Neuronal stem cell (in vitro differentiated cells): ENCODE measurements at places on chromosomes 2 and 18.

DNA sequence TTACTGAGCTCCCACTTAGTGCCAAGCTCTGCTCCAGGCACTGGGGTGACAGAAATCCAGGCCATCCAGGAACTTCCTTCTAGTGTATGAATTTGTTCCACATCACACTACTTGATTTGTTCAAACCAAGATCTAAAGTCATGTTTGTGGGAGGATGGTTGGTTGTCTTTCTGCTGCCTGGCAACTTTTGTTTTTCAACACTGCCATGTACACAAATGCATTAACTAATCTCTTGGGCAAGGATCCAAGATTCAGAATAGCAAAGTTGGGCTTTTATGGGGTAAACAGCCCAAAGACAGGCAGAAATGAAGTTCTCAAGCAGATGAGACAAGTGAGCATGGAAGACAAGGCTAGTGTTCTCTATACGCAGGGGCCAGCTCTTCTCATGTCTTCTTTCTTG, 53.4 kb upstream of the PROKR1 start:
- DNase-seq: no peak

- DNase-seq: no peak
Observed at GRCh38 chr2:68645523-68645922, 2.1 kb downstream of the PROKR1 start.

- DNase-seq: no peak
Observed at GRCh38 chr18:34938090-34938489, 103.1 kb upstream of the MAPRE2 start.

DNA sequence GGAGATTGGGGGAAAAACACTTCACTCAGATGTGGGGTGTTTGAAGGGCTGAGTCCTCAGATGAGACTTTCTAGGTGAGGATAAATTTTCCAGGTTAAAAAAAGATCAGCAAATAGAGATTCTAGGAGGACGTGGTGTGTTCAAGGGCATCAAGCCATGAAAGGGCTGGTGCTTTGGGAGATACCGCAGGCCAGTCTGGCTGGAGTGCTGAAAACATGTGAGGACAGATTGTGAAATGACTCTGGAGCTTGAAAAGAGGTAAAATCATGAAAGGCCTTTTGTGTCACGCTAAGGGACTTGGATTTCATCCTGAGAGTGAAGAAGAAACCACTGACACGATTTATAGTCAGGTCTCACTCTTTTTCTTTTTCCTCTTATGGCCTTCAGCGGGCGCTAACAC, 320.5 kb downstream of the DPP10 start:
- DNase-seq: no peak

DNA sequence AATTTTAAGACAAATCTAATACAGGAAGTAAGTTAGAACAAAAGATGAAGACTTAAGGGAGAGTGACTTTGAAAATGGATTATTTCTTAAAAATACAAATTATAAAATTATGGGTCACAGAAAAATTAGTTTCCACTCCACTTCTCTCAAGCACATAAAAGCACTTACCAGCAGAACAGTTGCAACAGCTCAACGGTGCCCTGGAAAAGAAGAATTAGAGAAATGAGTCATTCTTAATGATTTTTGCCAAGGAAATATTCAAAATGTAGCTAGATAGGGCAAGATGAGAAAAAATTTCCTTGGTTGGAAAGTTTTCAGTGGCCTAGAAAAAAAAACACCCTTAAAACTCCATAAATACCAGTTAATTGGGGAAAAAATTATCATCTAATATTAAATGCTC, 2185.6 kb upstream of the CELF4 start:
- no peak for DNase-seq

DNA sequence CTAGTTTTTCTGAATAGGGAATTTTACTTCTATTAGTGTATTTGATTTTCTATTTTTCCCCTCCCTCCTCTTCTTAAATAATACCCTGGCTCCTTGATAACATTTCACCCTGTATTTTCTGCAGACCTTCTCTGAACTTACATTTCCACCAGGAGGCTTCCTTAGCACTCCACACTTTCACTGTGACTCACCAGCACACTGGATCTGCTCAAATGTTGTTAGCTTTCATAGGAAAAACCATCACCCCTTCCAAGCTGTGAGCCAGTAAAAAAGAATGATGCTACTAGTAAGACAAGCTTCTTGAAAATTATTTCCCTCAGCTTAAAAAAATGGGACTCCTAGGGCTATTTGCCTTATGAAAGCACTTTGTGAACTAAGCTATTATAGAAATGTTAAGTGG, 16.1 kb downstream of the SUPT7L start:
- DNase-seq: no peak
